CD4-positive, alpha-beta T cell treated with Interferon alpha-2 for 1 hour (primary cell): ENCODE measurements at places on chromosomes 5 and 9.

GRCh38 chr5:160555581-160555970 lies 133.9 kb downstream of the PTTG1 start:
- DNase-seq = no peak

DNA sequence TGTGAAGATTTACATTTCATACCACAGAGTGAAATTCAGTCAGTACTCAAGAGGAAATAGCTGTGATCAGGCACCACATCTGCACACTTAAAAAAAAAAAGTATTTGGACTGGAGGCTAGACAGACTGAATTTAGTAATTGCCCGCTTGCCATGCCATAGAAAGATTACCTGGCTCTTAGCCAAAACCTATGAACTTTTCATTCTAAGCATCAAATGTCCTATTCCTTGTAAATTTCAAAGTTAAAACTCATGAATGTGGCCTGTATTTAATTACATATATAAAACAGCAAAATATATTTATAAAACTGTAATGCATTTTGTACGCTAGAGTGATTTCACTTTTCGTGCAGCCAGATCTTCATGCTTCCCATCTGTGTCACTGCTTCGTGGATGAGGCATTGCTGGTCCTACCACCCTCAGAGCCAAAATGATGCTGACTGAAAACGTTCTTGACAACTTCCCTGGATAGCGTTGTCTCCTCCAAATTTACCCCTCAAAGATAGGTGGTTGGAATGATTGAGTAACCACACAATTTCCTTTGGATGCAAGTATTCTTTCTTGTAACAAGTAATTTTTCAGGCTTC lies 447.9 kb upstream of the SGCD start:
- DNase-seq = no peak

GRCh38 chr5:87650284-87650683 lies 237.6 kb upstream of the CCNH start:
- DNase-seq = no peak

DNA sequence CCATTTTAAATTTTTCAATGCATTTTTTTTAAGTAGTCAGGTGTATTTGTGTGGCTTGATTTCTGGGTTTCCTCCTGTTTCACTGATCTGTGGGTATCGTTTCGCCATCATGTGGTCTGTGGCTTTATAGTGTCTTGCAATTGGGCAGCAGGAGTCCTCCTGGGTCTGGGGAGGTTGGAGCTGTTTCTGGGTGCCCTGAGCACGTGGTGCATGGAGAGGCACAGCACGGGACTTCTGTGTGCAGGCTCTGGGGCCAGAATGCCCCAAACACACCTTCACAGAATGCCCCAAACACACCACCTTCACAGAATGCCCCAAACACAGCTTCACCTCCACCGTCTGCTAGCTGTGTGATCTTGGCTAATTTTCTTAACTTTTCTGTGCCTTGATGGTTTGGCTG lies 82.6 kb upstream of the COL5A1 start:
- DNase-seq = no peak

DNA sequence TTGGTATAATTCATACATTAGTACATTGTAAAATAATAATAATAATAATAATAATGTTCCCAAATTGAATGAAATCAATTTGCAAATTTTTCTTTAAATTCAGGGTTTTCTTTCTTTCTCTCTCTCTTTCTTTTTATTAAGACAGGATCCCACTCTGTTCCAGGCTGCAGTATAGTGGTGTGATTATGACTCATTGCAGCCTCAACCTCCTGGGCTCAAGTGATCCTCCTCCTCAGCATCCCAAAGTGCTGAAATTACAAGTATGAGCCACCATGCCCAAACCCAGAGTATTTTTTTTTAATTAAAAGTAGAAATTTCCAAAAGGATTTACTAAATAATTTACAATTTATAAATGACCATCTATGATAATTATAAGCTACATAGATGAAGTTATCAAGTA lies 117.7 kb downstream of the HOMER1 start:
- DNase-seq = no peak

DNA sequence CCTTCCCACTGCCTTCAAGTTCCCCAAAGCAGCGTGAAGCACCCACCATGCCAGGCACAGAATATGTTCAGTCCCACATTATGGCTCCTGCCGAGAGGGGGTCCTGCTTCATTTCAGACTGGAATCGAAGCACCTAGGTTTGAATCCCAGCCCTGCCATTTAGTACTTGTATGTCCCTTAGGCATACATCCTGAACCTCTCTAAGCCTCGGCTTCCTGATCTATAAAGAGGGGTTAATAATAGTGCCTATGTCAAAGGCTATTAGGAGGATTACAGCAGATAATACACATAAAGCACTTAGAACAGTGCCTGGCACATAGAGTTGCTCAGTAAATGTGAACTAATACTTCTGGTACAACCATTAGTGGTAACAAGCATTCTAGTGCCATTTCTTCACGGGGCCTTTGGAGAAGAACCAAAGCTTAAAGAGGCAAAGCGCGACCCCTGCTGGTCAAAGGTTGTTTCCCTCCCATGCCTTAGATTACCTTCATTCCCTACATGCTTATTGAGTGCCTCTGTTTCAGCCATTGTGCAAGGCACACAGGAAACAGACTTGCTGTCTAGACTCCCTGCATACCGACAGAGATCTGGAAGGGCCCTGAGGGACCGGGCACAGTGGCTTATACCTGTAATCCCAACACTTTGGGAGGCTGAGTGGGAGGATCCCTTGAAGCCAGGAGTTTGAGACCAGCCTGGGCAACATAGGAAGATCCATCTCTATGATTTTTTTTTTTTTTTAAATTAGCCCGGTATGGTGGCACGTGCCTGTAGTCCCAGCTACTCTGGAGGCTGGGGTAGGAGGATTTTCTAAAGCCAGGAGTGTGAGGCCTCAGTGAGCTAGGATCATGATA lies 98.3 kb downstream of the PPARGC1B start:
- DNase-seq = peak; percentile 78

GRCh38 chr9:100108559-100108958 lies 9.5 kb downstream of the INVS start:
- no peak for DNase-seq

GRCh38 chr5:157335534-157336422 lies 69.9 kb downstream of the CYFIP2 start:
- no peak for DNase-seq

- DNase-seq = no peak
These were observed 237.1 kb downstream of the RFX3 start for GRCh38 chr9:3288686-3289085.

- DNase-seq = no peak
These were observed 50.7 kb upstream of the FKTN start for GRCh38 chr9:105507096-105507790.

DNA sequence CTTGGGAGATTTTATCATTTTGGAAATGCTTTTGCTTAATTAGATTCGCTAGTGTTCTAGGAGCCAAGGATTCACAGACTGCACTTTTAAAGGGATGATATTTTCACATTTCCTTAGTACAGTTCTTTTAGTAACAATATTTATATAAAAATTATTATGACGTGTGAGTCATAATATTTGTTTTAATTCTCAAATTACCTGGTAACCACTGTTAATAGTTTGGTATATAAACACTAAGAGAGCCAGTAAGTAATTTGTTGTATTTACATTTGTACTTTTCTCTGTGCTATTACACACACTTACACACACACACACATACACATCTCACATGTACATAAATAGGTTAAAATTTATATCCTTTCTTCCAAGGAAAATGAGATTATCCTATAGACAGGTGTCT lies 58.8 kb upstream of the RAD23B start:
- DNase-seq = no peak

- no peak for DNase-seq
These were observed 1165.3 kb downstream of the TAF11L14 start for GRCh38 chr5:18799482-18800128.

DNA sequence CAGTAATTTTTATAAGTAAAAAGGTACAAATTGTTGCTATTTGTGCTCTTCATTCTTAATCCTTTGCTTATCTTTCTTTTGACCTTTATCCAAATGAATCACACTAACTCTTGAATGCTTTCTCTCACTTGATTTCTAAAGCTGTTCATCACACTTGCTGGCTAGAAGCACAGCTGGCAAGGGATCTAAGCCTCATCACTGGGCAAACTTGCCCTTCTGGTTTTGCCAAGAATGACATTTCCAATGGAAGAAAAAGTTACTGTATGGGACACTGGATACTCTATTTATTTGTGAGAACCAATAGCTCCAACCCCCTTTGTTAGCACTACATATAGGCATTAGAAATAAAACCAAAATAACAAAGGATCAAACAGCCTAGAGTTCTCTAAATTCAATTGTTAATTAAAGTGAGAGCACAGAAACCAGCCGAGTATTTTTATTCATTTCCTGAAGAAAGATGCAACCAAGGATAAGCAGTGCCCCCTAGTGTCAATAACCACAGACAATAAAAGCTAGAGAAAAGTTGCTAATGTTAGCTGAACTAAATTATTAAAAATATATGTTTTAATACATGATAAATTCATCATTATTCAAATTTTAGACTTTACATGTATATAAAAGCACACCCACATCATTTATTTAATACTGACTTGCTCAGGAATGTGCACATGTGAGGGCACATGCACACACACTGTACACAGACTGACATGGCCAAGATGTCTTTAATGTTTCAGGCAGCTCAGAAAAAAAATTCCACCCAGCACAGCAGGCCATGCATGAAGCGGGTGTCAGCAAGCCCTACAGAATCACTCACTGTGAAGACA lies 59.8 kb upstream of the POU5F2 start:
- DNase-seq = no peak

DNA sequence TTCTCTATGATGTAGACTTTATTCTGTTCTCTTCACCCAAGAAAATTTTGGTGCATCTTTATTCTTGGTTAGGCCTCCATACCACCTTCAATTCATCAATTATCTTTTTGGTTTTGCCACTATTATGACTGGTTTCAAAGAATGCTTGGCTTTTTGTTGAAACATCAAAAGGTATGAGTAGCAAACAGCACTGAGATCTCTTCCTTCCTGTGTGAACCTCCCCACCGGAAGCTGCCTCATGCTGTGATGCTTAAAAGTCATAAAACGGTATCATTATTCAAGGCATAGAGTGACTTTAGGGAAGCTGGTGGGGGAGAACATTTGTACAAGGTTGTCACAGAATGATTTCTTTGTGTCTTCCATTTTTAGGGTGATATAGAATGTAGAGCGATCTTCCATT lies 70.6 kb downstream of the IQGAP2 start:
- peak; percentile 70 for DNase-seq

GRCh38 chr9:6945816-6946215 lies 188.0 kb downstream of the KDM4C start:
- no peak for DNase-seq

DNA sequence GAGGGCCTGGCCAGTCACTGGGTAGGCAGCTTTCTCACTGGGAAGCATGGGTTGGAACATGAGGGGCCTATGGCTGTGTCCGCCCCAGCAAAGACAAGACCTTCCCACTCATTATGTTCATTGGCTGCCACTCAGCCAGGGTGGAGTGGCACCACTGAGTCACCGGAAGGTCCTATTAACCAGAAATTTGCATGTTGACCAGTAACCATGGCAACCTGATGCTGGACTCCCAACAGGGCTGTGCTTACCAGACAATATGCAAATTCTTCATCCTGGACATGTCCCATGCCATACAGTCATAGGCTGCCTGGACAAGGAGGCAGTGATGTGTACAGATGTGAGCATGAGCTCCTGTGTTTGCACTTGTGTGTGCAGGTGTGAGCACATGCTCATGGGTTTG lies 66.7 kb downstream of the PSD2 start:
- no peak for DNase-seq

- no peak for DNase-seq
These were observed 202.1 kb downstream of the SNX18 start for GRCh38 chr5:54719384-54720283.

GRCh38 chr5:11468334-11469039 lies 435.8 kb downstream of the CTNND2 start:
- DNase-seq = no peak

- no peak for DNase-seq
These were observed 130.9 kb upstream of the TMEM161B start for GRCh38 chr5:88399561-88399960.

GRCh38 chr5:73299665-73300336 lies 126.8 kb downstream of the TMEM174 start:
- DNase-seq = no peak

- no peak for DNase-seq
These were observed 124.4 kb downstream of the WDR41 start for GRCh38 chr5:77367741-77368140.

GRCh38 chr5:120073722-120074121 lies 390.4 kb upstream of the PRR16 start:
- DNase-seq = no peak

GRCh38 chr9:98995971-98996504 lies 52.3 kb downstream of the COL15A1 start:
- no peak for DNase-seq

DNA sequence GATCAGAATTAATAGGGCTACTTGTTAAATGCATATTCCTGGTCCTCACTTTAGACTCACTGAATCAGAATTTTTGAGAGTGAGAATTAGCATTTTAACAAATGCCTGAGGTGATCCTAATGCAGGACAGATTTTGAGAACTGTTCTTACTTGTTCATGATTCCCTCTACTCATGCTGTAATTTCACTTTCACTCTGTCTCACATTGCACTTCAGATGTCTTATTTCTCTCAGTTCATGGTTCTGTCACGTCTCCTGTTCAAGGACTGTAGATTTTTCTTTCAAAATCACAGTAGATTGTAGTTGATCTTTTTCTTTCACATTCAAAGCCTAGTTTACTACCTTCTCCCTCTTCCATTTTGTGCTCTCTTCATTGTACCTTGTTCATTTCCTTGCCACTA lies 54.3 kb downstream of the ADGRV1 start:
- no peak for DNase-seq

GRCh38 chr5:173984218-173984617 lies 4.8 kb upstream of the C5orf47 start:
- DNase-seq = no peak

- no peak for DNase-seq
These were observed 13.0 kb upstream of the HK3 start for GRCh38 chr5:176912115-176912514.

GRCh38 chr9:83342731-83343130 lies 195.5 kb downstream of the FRMD3 start:
- DNase-seq = no peak

DNA sequence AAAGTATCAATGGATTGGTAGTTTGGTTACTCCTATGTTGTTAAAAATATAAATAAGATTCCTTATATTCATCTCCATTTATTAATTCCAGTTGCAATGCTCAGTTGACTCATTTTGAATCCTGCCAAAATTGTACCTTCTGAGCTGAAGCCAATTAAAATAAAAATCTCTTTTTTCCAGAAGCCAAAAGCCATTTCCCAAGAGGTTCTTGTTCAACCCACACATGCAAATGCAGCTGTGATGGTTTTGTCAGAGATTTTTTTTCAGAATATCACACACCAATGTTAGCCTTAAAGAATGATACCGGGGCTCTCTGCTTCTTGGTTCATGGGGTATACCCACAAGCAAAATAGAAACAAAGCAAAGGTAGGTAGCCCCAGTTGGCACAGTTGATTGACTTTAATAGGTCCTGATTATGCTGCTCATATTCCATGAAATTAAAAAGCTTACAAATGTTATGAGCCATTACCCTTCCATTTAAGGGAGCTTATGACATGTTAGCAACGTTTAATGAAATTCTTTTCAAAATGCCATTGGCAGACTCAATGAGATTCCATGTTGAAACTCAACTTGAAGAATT lies 208.0 kb downstream of the SGCD start:
- no peak for DNase-seq
